ENCODE measurements at places on chromosomes 2 and 18.

DNA sequence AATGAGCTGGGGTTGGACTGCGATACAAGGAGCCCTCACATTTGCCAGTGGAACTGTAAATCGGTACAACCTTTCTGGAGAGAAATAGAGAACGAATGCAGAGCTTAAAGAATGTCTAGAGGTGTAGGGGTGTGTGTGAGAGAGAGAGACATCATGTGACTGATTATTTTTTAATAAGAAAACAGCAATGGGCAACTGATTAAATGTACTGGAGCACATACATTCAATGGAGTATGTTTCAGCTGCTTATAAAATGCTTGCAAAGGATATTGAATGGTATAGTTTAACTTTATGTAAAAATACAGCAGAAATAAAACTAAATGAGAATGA lies 391 bp upstream of the TMEM17 start:
- DNase-seq, result no peak

DNA sequence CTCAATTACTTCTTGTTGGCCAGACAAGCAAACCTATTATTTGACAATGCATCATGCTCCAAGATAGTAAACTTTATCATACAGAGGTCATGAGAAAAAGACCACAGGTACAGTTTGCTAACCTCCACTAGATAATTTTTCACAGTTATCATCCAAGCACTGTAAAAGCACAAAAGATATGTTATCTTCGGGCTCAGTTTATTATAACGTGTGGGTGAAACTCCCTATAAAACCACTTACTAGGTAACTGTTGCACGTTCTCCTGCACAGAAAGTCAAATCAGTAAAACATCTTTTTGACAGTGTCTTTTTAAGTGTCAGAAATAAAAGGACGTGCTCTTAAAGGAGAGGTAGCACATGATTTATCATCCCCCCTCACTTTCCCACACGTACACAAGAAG lies 94.7 kb upstream of the BCL11A start:
- no peak for DNase-seq

DNA sequence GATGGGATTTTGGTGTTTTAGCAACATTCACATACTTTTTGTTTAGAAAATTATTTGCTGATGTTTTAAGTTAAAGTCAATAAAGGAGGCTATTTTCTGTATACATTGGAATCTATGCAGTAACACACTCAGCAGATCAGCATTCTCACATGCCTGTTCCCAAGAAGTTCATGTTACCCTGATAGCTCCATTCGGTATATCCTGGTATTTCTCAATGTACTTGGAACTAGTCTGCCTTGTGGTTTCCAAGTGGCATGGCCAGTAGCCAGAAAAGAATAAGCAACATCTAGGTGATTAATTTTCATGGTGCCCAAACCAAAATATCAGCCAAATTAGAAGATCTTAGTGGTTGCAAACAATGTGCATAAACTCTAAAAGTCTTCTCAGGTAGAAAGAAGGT lies 5.2 kb upstream of the NCAPH start:
- DNase-seq, result no peak

GRCh38 chr2:233247116-233247515 lies 4.4 kb upstream of the ATG16L1 start:
- DNase-seq, result no peak

- no peak for DNase-seq
Observed at GRCh38 chr18:70256994-70257393, 31.9 kb upstream of the SOCS6 start.

- no peak for DNase-seq
Observed at GRCh38 chr2:120352696-120353590, 7.0 kb downstream of the INHBB start.

All from endodermal cell (in vitro differentiated cells).